Amniotic stem cell (primary cell): ENCODE measurements at places on chromosomes 5 and 9.
A peak's percentile ranks its signal among the peaks of the same experiment; 100 is the strongest.

DNA sequence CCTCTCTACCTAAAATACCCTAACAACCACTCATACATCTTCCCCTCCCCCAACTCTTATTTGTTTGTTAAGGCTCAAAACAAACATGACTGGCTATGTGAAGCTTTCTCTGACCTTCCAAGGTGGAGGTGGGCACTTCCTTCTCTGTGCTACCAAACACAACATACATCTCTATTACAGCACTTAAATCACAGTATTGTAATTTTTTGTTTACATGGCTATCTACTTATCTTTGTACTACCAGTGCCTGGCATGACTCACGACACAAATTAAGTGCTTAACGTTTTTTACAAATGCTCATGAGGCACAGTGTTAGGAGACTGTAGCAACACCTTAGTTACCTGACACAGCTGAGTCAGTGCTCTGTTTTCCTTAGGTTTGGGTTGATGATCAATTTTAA is 18.6 kb downstream of the HOMER1 start:
- DNase-seq = no peak

DNA sequence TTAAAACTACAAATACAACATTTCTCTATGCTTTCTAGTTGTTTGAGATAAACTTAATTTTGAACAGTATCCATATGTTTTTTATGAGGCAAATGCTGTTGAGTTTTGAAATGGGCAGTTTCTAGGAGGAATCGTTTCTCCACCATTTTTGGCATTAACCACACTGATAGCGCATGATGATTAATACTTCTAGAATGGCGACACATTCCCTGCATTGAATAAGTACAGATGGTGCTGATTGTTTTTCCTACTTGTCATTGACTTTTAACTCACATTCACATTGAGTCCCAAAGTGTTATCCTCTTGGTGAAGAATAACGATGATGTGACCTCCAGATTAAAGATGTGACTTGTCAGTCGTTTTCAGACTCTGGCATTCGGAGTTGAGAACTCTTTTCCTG is 6.5 kb upstream of the CCDC192 start:
- no peak for DNase-seq

GRCh38 chr5:10124287-10124686 is 125.4 kb downstream of the ATPSCKMT start:
- no peak for DNase-seq

DNA sequence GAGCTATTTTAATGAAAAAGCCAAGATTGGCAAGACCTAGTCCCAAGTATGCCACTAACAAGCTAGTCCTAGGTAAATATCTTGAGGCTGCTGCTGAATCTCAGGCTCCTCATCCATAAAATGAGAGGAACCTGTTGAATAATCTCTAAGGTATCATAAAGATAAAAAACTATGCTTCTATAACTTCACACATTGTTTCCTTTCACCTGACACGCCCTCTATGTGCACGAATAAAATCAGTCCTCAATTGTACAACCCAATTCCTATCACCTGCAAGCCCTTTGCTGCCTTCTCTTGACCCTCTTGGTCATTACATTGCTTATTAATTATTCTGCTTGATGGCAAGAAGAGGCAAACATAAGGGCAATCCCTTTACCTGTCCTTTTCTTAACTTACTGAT is 69.9 kb downstream of the TRPM6 start:
- DNase-seq = no peak

DNA sequence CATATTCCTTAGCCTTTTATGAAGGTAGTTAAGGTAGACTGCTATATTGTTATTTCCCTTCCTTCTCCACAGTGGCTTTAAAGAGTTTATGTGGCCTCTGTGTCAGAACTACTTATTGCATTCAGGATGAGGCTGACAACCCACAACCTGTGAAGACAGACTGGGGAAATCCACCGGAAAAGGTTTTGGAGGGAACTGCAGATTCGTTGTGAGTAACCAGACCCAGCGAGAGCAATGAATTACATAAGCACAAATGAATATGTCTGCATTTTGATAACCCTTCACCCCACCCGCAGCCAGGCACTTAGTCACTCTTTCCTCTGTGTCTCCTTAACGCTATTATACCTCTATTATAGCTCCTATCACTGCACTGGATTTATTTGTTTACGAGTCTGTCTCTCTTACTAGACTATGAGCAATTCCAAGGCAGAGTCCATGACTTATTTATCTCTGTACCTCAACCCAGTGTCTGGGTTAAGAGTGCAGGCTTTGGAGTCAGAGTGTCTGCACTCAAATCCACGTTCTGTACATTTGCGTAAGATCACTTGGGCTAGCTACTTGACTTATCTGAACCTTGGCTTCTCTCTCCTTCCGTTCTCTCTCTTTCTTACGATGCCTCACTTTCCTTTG is 19.2 kb downstream of the KCTD16 start:
- no peak for DNase-seq

DNA sequence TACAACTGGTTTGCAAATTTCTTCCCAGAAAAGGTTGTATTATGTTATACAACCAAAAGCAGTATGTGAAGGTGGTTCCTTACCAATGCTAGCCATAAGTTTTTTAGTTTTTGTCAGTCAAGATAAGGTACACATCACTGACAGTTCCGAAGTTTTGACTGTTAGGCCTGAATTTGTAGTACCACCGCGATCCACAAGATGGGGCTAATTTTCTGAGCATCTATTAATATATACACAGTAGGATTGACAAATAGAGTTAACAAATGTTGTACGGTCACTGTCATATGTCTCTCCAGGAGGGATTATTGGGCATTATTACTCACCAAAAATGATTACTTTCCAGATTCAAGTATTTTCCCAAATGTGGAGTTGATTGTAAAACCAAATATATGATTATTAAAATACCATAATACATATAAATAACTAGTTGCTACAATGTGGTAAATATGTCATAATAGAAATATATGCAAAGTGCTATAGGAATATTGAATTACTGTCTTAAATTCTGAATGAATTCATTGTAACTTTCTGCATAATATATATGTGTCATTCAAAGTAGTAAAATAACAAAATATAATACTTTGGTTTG is 28.4 kb upstream of the LRRC19 start:
- no peak for DNase-seq

DNA sequence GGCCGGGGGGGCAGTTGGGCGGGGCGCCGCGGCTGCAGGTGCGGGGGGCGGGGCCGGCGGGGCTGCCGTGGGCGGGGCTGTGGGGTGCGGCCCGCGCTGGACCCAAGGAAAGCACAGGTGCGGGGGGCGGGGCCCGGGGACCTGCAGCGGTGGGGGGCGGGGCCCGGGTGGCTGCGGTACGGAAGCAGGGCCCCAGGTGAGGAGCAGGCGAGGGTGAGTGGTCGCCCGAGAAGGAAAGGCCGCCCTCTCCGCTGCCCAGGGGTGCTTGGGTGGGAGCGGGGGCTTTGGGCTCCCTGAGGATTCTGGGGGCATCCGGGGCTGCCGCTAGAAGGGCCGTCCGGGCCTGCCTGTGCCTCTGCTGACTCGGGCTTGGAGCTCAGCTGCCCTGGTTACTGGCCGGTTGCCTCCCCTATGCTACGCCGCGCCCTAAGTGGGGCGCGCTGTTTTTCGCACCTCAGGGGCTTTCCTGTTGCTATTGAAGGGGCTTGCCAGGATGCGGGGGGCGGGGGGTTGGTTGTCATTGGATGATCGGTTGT is 767 bp downstream of the RALGPS1 start:
- no peak for DNase-seq

- no peak for DNase-seq
These were observed 15.6 kb upstream of the DCP2 start for GRCh38 chr5:112960863-112961504.

DNA sequence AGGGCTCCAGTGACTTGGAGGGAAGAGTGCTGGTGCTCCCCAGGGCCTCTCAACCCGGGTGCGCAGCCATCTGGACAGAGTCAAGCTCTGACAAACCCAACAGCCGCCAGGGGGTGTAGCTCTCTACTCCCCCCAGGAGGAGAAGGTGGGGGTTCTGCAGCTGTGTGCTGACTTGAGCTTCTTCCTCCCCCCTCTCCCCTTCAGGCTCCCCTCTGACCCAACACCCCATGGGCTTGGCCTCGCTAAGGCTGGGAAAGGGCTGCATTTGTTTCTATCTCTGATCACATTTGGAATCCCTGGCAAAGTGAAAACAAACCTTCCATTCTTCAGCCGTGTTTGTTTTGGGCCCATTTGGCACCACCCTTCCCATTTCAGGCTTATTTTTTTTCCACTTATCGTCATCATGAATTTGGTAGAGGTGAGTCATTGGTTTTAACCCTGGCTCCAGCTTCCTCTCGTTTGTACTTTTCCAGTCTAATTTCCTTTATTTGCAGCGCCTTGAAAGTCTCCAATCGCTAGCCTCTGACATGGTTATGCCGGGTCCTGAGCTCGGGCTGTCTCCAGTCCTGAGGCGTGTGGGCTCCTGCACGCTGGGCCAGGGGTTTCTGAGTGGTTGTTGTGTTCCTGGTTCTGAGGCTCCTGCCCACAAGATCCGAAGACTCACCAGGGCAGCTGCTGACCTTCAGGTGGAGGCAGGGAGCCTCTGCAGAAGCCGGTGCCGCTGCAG is 36.1 kb downstream of the DAP start:
- DNase-seq = peak; percentile 83

DNA sequence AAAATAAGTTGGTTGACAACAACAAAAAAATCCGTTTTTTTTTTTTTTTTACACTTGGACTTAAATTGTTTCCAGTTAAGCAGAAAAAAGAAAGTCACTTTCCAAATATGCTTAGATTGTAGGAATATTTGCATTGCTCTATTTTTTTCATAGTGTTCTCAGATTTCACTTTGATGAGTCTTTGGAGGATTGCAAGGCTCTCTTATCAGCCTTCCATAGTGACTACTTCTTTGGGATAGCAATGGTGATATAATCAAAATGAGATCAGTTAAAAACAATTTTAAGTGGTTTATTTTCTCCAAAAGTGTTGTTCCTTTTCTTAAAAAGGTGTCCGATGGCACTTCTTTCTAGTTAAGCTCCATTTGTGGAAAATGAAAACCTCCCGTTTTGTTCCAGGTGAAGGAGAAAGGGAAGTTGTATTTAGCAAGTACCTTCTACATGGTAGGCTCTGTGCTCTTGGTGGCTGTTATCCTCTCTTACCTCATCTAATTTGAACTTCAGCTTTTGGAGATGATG is 3.9 kb downstream of the RASGRF2 start:
- DNase-seq = peak; percentile 3

DNA sequence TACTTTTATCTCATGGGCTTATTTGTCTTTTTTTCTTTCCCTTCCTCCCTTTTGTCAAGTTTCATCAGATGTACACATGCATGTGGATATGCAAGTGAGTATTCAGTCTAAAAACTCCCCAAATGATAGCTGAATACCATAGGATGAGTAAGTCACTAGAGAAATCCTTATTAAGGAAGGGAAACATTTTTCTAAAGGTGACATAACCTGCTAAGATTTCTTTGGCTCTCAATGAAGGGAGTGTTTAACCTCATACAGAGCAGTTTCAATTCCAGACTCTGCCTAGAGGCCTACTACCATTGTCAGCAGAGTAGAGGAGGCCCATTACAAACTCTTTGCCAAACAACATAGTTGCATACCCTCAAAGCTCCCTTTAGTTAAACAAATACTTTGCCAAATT is 192.4 kb downstream of the ARHGEF28 start:
- no peak for DNase-seq

GRCh38 chr5:166111021-166111420 is 2180.4 kb upstream of the WWC1 start:
- no peak for DNase-seq

GRCh38 chr5:132819468-132819867 is 6.4 kb downstream of the SOWAHA start:
- no peak for DNase-seq

GRCh38 chr9:103899866-103900265 is 194.2 kb upstream of the SMC2 start:
- DNase-seq = no peak

GRCh38 chr5:158534203-158534602 is 565.5 kb downstream of the EBF1 start:
- DNase-seq = no peak

GRCh38 chr9:133991214-133991921 is 756 bp downstream of the VAV2 start:
- no peak for DNase-seq

GRCh38 chr9:125103770-125104460 is 39.4 kb downstream of the SCAI start:
- no peak for DNase-seq

DNA sequence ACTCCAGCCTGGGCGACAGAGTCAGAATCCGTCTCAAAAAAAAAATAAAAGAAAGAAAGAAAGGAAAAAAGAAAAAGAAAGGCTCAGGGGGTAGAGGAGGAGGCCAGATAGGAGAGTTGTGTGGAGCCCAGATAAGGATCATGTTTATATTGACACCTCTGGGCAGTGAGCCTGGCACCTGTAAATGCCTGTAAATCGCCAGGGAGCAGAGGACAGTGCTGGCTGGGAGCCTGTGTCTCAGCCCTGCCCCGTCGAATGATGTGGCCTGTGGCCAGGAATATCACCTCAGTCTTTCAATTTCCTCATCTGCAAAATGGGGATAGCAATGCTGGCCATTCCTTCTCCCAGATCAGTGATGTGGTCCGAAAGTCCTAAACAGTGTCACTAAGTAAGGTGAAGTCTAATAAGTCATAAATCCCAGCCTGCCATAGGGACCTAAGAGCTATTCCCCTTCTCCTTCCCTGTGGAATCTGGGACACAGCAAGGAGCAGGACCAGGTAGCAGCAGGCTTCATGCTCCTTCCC is 10.3 kb upstream of the ABO start:
- DNase-seq = no peak

DNA sequence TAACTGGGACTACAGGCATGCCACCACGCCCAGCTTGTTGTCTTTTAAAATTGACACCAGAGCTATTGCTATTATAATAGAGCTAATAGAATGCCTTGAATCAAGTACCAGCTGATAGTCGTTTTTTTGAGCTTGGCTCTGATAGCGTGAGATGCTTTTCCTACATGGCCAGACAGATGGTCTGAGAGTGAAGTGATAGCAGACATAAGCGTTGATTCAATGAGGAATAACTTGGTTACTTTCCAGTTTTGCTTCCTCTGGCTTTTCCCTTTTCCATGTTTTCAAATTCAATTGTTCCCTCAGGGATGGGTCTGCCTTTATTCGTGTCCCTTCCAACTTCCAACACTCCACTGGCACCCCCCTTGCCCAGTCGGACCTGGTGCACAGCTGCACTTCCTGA is 15.4 kb downstream of the AGXT2 start:
- DNase-seq = no peak

GRCh38 chr9:122252796-122253195 is 11.8 kb downstream of the RBM18 start:
- no peak for DNase-seq

DNA sequence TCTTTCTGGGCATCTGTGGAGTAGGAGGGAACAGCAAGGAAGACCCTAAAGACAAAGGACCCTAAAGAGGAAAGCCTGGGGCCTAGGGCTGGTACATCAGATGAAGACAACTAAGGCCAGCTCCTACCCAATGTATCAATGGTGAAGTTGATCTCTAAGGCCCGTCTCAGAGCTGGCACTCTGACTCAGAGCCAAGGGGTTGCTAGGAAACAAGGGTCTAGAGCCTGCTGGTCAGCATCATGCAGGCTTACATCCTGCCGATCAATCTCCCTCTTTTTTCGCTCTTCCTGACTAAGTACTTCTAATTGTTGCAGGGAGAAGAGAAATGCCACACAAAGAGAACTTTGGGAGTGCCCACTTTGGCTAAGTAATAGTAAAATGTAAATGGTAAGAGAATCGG is 26.2 kb downstream of the TRIM32 start:
- no peak for DNase-seq
